IMR-90 (cell line): ENCODE measurements at places on chromosomes 12 and 14. TPM values are rescaled to one million over a fixed set of nuclear protein-coding genes. Genes with fewer than 3 reads are reported as not detected.

Gene PLXNC1
- total RNA-seq: 1.1 and 1.6 TPM in 2 replicates

Gene SSPN
- total RNA-seq: 5.6 and 7.8 TPM in 2 replicates

Gene TAS2R10
- 0.36 and 1.1 TPM in 2 replicates for total RNA-seq

Gene FSCB
- total RNA-seq: under 0.01 TPM in 1 of 2 replicates, not detected in the other

Gene WNT5B
- 96.1 and 102 TPM in 2 replicates for total RNA-seq

Gene RASAL1
- total RNA-seq: not detected in 2 replicates
